ENCODE measurements at places on chromosomes 5 and 9. TPM values are rescaled to one million over a fixed set of nuclear protein-coding genes. Genes with fewer than 3 reads are reported as not detected.

DNA sequence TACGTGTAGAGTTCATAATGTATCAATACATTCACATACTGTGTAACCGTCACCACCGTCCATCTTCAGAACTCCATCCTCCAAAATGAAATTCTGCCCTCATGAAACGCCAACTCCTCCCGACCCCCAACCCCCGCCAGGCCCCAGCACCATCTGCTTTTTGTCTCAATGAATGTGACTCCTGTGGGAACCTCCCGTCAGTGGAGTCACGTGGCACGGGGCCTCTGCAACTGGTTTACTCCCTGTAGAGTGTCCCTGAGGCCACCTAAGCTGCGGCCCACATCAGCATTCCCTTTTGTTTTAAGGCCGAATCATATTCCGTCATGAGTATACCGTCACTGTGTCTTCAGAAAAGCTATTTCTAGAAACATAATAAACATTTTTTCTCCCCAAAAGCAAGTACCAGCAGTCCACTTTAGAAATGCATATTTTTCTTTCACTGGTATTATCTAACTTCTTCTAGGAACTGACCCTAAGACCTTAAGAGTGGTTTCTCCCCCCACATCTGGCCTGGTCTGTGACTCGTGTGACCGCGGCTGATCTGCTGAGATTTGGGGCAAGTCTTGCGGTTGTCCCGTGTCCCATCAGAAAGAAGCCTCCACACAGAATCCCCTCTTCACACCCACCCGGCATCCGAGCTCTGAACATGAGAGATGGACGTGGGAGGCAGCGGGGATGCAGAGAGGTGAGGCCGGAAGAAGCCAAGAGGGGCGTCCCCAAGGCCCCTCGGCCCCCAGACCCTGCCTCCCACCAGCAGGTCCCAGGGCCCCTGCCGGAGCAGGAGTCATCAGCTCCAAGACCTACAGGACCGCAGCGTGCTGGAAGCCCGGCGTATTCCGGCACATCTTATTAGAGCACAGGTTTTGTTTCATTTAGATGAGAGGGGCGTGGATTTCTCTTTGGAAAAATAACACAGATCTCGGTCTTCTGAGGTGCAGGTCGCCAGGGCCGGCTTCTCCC is 38.3 kb downstream of the SLC6A3 start:
- DNase-seq = no peak

The AQP7 gene
- total RNA-seq = 0.32 TPM

- no peak for DNase-seq
These were observed 74.2 kb downstream of the WWC1 start for GRCh38 chr5:168365581-168366081.

The BAAT gene
- 0.10 TPM for total RNA-seq

DNA sequence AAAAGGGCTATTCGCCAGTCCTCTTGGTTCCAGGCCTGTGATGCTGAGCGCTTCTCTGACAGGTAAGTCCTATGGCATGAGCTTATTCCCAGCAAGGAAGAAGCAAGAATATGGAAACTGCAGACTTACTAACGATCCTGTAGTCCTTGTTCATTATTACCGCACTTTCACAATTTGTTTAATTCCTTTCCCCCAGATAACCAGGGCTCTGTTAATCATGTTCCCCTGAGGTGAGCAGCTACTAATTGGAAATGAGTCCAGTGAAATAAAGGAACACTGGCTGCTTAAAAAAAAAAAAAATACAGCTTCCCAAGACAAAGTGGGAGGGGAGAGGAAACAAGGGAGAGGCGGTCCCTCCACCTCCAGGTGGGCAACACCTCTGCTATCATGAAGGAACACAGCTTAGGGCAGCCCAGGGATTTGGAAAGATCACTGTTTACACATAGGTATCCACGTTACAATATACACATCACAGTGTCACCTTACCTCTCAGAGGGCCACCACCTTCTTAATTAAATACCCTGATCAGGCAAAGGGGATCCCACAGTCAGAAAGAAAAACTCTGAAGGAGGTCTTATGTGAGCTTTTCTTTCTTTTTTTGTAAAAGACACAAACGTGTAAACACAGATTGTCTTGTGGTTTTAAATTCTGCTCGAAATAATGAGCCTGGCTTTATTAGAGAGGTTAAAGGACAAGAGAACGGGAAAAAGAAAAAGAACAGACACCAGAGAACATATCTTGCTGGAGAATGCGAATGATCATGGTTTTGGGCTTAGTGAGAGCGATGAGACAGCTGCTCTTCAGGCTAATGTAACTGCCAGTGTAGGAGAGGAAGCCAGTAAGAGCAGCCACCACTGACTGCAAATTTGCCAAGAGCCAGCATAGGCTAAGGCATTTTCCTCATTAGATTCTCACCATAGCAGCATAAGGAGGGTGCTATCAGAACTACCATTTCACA is 258.6 kb downstream of the CRB2 start:
- DNase-seq = no peak

DNA sequence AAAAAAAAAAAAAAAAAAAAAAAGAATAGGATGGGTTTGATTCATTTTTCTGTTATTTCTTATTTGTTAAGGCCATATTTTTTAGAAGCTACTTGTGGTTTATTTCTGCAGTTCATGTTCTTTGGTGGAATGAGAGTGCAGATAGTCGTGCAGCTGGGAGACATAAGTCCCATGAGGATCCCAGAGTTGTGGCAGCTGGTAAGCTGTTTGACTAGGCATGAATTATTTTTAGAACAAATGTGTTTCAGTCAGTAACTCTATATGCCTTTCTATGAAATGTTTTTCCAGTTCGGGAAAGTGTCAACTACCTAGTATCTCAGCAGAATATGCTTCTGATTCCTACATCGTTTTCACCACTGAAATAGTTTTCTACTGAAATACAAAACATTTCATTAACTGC is 5.0 kb upstream of the NIPSNAP3B start:
- DNase-seq = peak; percentile 44

- DNase-seq = no peak
These were observed 92.5 kb upstream of the ITGA2 start for GRCh38 chr5:52896534-52897237.

The FGF10 gene
- not detected for total RNA-seq

DNA sequence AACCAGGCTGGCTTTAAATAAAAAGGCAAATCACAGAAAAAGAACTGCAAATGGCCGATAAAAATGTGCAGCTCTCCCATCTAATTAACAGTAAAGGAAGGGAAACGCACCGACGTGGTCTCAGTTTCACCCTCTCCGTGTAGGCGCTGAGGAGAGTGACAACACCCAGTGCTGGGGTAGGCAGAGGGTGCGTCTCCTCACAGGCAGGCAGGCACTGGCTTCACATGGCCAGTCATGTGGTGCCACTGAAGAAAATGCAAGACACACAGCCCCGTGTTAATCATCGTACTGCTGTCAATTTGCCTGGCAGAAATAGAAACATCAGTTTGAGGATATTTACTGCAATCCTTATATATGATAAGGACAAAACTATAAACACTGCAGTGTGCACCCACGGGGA is 178.4 kb downstream of the FANCC start:
- no peak for DNase-seq

DNA sequence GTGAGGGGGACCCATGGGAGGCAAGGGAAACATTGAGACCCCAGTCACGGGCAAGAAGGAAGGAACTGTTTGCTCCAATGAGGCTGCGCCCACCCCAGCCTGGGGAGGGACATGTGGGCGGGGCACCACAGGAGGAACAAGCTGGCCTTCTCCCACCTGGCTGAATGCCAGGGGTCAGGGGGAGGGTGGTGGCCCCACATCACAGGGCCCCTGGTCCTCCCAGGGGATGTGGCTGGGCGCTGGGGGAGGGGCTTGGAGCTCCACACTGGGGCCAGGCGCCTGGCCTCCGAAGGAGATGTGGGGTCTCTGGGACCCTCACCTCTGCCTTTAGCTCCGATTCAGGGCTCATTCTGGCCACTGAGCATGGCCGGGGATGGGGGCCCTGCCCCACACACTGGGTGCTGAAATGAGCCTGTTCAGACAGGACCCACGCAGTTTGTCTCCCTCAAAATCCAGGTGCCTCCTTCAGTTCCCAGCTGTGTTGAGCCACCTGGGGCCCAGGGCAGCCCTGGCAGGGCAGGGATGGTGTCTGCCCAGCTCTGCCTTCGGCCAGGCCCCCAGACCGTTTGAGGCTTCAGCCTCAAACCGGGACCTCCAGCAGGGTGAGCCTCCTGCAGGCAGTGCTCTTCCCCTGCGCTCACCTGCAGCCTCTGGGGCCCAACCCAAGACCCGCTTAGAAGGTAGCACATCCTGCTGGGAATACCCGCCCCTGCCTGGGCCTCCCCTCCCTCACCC is 33.2 kb upstream of the NOTCH1 start:
- DNase-seq = peak; percentile 66

The CACNA1B gene
- total RNA-seq = not detected

The PCDHB7 gene
- 1.1 TPM for total RNA-seq

- DNase-seq = no peak
These were observed 14.4 kb upstream of the DMRT3 start for GRCh38 chr9:962023-962422.

DNA sequence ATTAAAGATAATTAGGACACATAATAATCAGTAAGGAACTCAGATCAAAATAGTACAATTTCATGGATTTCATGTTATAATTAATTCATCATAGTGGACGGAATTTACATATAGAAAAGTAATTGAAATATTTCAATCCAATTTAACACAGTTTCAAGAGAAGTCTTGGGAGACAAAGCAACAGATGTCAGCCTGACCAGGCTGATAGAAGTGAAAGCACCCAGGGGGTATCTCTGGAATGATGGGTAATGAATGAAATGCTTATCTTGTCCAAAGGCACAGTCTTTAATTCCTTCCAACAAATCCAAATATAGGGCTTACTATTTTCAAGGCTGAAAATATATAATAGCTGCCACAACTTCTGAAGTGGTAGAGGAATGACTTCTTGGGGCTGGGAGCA is 629.3 kb upstream of the RGMB start:
- no peak for DNase-seq

- peak; percentile 71 for DNase-seq
These were observed 140.8 kb upstream of the OTULINL start for GRCh38 chr5:14440582-14441431.

- DNase-seq = no peak
These were observed 186.3 kb downstream of the NFIB start for GRCh38 chr9:14127656-14128055.

Measured in SJCRH30 (cell line).